ENCODE measurements at places on chromosomes 6 and 20.

DNA sequence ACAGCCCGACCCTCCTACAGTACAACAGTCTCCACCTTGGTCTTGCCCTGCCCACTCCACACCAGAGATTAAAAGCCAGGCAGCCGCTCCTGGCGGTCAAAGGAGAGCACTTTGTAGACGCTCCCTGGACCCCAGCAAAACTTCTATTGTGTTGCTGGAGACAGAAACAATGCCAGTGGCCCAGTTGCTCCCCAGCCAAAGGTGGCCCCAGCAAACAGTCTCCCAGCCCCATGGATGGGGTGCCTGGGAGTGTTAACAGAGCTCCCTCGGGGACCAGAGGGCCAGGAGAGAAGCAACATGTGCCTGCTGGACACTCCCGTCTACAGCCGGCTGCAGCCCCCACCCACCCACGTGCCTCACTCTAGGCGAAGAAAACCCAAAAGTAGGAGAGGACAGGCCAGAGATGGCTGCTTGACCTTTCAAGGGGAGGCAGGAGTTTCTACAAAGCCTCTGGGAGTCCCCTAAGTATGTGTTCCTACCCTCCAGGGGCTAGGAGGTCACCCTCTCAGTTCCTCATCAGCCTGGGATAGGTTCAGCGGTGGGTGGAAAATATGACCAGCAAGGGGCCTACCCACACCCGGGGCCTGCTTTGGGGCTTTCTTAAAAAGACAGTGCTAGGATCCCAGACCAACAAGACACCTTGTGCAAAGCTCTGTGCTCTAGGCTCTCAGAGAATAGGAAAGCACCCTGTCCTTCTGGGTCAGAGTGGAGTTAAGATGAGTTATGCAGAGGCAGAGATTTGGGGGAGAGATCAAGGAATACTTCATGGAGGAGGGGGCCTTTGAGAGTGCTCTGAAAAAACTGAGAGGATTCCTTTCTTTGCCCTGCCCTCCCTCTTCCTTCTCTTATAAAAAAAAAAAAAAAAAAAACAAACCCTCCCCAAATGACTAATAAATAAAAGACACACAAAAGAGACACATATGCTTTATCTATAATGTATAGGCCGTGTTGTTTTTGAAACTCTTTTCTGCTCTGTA lies 19.0 kb upstream of the PREX1 start:
- no peaks in the 10 kb centered on the region for H3K36me3 ChIP-seq
- peak overlapping the region; percentile 31 for H3K27ac ChIP-seq
- H3K4me1 ChIP-seq = peaks cover 8% of the 10 kb centered on the region
- H3K27me3 ChIP-seq = no peaks in the 10 kb centered on the region
- DNase-seq = no peak
- no peak overlapping the region for H3K4me3 ChIP-seq

GRCh38 chr6:119459207-119459974 lies 109.8 kb upstream of the MAN1A1 start:
- no peak overlapping the region for H3K4me3 ChIP-seq
- peaks cover 4% of the 10 kb centered on the region for H3K4me1 ChIP-seq
- peaks cover 5% of the 10 kb centered on the region for H3K27me3 ChIP-seq

DNA sequence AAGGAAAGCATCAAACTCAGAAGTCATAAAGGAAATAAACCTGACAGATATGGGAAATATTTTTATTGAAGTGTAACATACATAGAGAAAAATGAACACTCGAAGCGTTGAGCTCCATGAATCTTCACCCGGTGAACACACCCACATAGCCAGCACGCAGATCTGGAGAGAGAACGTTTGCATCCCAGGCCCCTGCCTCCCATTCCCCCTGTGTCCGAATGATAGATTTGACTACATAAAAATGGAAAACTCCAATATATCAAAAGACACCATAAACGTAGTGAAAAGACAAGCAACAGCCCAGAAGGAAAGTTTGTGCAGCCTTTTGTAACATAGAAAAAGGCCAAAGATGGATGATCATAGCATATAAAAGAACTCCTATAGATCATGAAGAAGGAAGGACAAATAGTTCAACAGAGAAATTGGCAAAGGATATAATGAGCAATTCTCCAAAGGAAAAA lies 17.1 kb downstream of the SYNJ2 start:
- no peaks in the 10 kb centered on the region for H3K27me3 ChIP-seq
- peaks cover 7% of the 10 kb centered on the region for H3K36me3 ChIP-seq
- peak overlapping the region; percentile 75 for H3K27ac ChIP-seq

DNA sequence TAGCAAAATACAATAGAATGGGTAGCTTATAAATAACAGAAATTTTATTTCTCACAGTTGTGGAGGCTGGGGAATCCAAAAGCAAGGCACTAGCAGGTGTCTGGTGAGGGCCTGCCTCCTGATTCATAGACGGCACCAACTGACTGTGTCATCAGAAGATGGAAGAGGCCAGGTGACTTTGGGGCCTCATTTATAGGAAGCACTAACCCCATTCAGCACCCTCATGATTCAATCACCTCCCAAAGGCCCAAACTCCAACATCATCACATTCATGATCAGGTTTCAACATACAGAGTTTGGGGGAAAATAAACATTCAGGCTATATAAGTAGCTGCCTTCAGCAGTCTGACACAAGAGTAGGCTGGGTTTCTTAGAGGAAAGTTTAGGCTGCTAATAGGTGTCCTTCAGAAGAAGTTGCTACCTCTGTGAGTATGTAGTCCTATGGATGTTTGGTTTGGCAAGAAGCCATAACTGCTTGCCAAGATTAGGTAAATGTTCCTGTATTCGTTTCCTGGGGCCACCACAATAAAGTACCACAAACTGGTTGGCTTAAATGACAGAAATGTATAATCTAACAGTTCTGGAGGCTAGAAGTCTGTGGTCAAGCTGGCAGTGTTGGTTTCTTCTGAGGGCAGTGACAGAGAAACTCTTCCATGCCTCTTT lies 48.8 kb downstream of the NT5E start:
- no peak overlapping the region for H3K27ac ChIP-seq
- peaks cover 5% of the 10 kb centered on the region for H3K36me3 ChIP-seq
- no peak for DNase-seq
- peaks cover 21% of the 10 kb centered on the region for H3K4me1 ChIP-seq
- H3K4me3 ChIP-seq = no peak overlapping the region

DNA sequence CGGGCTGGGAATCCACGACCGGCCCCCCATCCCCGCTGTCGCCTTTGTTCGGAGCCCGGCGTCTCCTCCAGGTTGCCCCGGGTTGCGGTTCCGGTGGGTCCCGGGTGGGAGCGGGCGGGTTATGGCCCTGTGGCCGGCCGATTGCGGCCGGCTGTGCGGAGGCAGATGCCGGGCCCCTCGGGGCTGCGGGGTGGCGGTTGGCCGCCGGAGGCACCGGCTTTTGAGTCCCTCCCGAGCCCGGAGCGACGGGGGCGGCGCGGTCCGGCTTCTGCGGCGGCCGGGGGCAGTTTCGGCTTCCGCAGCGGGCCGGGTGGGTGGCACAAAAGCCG lies 431 bp downstream of the LOC128125822 start:
- H3K27me3 ChIP-seq = no peaks in the 10 kb centered on the region
- peaks cover 45% of the 10 kb centered on the region for H3K36me3 ChIP-seq
- H3K27ac ChIP-seq = peak overlapping the region; percentile 99
- peak overlapping the region; percentile 91 for H3K4me3 ChIP-seq
- peaks cover 10% of the 10 kb centered on the region for H3K4me1 ChIP-seq

- no peak overlapping the region for H3K4me3 ChIP-seq
- H3K4me1 ChIP-seq = no peaks in the 10 kb centered on the region
- no peak for DNase-seq
- no peaks in the 10 kb centered on the region for H3K36me3 ChIP-seq
- H3K27me3 ChIP-seq = peaks cover 36% of the 10 kb centered on the region
- no peak overlapping the region for H3K27ac ChIP-seq
These were observed 4.8 kb downstream of the LBP start for GRCh38 chr20:38350879-38351775.

DNA sequence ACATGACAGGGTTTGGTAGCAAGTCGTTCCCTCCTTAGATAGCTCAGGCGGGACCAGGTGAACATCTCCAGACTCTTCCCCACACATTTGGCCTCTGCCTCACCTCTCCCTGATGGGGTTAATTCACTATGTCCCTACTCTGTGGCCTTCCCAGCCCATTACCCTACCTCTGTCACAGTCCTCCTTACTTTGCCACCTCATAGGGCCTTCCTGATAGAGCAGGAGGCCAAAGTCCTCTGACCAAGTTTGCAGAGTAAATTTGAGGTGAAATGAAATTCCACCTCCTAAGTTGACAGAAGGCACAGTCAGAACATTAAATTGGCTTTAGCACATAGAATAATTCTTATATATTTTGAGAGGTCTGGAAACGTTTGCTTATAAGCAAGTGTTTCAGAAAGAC lies 53.1 kb upstream of the ARMC2 start:
- H3K36me3 ChIP-seq = no peaks in the 10 kb centered on the region
- H3K27me3 ChIP-seq = no peaks in the 10 kb centered on the region
- no peak for DNase-seq
- H3K4me1 ChIP-seq = peaks cover 22% of the 10 kb centered on the region
- H3K27ac ChIP-seq = no peak overlapping the region

DNA sequence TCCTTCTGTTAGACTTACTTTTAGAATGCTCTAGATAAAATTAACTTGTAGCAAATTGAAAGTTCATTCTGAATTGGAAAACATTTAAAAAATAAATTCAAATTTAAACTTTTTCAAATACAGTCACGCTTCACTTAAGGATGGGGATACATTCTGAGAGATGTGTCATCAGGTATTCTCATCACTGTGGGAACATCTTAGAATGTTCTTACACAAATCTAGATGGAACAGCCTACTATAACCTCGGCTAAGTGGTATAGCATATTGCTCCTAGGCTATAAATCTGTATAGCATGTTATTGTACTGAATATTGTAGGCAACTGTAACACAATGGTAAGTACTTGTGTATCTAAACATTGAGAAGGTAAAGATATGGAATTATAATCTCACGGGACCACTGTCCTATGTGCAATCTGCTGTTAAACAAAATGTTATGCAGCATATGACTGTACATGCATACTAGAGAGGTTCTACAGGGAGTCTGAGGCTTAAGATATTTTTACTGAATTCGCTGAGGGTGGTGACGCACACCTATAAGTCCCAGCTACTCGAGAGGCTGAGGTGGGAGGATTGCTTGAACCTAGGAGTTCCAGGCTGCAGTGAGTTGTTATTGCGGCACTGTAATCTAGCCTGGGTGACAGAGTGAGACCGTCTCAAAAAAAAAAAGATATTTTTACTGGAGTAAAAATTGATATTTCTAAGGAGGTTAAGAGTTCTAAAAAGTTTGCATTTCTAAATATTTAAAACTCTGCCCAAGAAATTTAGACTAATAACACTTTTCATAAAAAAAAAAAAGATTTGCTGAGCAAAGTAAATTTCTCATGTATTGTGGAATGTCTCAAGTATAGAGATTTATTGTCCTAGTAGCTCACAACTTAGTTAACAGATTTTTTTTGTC lies 87.3 kb upstream of the TULP1 start:
- no peaks in the 10 kb centered on the region for H3K27me3 ChIP-seq
- peaks cover 15% of the 10 kb centered on the region for H3K36me3 ChIP-seq
- H3K4me3 ChIP-seq = peak overlapping the region; percentile 69

- H3K27me3 ChIP-seq = no peaks in the 10 kb centered on the region
- no peak overlapping the region for H3K27ac ChIP-seq
- H3K36me3 ChIP-seq = no peaks in the 10 kb centered on the region
- DNase-seq = no peak
- no peak overlapping the region for H3K4me3 ChIP-seq
These were observed 14.9 kb upstream of the RNASET2 start for GRCh38 chr6:166971271-166971670.

GRCh38 chr6:45438849-45439406 lies 61.2 kb upstream of the SUPT3H start:
- DNase-seq = no peak
- no peaks in the 10 kb centered on the region for H3K27me3 ChIP-seq
- H3K4me1 ChIP-seq = peaks cover 49% of the 10 kb centered on the region
- H3K4me3 ChIP-seq = peak overlapping the region; percentile 7

DNA sequence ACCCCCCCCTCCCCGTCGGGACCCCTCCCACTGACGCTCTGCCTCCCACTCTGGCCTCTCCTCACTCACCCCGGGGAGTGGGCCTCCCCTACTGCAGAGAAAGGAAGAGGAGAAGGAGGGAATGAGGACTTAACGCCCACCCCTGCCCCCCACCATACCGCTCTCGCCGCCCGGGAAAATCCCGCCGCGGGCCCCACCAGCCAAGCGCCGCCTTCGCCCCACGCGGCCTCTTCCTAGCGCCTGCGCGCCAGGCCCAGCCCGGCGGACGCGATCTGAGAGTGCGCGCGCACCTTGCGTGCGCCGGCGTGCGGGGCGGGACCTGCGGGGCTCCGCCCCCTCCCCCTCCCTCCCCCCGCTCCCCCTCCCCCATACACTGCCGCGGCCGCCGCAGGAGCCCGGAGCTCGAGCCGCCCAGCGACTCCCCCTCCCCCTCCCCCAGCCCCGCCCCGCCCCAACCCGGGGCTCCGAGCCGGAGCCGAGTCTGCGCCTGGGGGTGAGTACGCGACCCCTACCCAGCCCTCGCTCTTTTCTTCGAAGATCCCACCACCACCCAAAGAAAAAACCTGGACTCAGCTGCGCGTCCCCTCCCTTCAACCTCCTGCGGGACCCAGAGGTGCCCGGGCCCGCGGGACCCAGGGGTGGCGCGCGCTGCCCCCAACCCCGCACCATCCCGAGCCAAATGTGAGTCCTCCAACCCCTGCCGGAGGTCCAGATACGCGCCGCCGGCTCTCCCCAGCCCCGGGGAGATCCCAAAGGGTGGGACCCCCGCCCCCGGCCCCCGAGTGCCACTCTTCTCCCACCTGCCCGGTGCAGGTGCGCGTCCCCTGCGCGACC lies at the start of the genes MRPL14 and TMEM63B:
Gene MRPL14 (minus strand): TSS at position 267 of the 834 bp plus-strand sequence. CDS start 10,841 bp downstream, outside the sequence.
Gene TMEM63B (plus strand): TSS at position 369 of the 834 bp plus-strand sequence. CDS start 7,031 bp downstream, outside the sequence.
- H3K36me3 ChIP-seq = peaks cover 32% of the 10 kb centered on the region
- H3K27me3 ChIP-seq = no peaks in the 10 kb centered on the region
- H3K4me3 ChIP-seq = peak within 1 kb of the TSS; percentile 98
- peak; percentile 91 for DNase-seq
- H3K4me1 ChIP-seq = peaks cover 57% of the 10 kb centered on the region
- peak within 1 kb of the TSS; percentile 99 for H3K27ac ChIP-seq

GRCh38 chr6:123418071-123418470 lies 218.7 kb downstream of the TRDN start:
- DNase-seq = no peak
- no peaks in the 10 kb centered on the region for H3K36me3 ChIP-seq
- no peaks in the 10 kb centered on the region for H3K27me3 ChIP-seq
- no peak overlapping the region for H3K27ac ChIP-seq

- DNase-seq = no peak
- no peaks in the 10 kb centered on the region for H3K27me3 ChIP-seq
- no peak overlapping the region for H3K27ac ChIP-seq
- H3K4me3 ChIP-seq = no peak overlapping the region
These were observed 103.1 kb upstream of the ESR1 start for GRCh38 chr6:151704383-151704782.

DNA sequence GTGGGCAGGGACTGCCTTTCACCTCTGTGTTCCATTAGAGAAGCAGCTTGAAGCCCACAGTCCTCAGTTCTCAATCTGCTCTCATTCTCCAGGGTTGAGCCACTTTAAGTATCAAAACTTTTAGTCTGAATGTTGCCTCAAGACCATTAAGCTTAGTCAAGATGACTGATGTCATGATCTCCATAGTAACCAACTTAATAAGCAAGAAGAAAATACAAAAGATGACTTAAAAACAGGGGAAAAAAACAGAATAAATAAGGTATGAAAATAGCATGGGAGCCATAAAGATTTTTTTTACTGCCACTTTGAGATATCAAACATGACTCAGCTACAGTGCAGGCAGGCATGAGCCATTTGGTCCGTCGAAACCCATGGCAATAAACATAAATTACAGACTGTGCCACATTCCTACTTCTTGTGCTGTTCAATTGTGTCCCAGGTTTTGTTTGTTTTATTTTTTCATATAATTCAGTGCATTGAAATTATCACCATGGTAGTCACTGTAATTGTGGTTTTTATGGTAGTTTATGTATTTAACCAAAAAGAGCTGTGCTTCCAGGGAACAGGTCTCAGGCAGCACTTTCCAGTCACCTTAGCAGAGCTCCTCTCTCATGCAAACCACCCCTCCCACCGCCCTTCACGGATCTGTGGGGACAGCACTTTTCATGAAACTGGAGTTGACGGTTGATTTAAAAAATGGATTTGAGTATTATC lies 156.5 kb upstream of the INSM1 start:
- H3K4me3 ChIP-seq = no peak overlapping the region
- H3K36me3 ChIP-seq = peaks cover 3% of the 10 kb centered on the region
- no peaks in the 10 kb centered on the region for H3K4me1 ChIP-seq
- peaks cover 9% of the 10 kb centered on the region for H3K27me3 ChIP-seq

Data from effector memory CD8-positive, alpha-beta T cell (primary cell).